ENCODE measurements at places on chromosomes 13 and 19. TPM values are rescaled to one million over a fixed set of nuclear protein-coding genes. Genes with fewer than 3 reads are reported as not detected.

DNA sequence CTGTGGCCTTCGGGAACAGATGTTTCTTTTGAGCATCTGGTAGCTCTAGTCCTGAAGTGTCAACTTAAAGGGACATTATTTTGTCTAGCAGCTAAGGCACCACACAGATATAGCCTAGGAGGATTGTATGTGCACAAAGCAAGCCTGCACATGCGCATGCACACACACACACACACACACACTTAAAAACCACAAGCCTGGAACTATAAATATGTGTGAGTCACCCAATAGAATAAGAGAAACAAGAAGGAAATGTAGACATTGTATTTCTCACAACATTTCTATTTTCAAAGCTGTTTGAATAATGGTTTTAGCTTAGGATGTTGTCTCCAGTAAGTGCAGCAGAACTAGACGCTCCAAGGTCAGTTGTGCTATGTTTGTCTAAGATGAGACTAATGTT is 516.5 kb downstream of the SUCLA2 start:
- H3K27ac ChIP-seq: no peak overlapping the region
- H3K36me3 ChIP-seq: no peaks in the 10 kb centered on the region
- H3K4me1 ChIP-seq: no peaks in the 10 kb centered on the region
- no peak for DNase-seq

GRCh38 chr19:40231544-40232424 is 5.3 kb upstream of the CCNP start:
- H3K4me1 ChIP-seq: peaks cover 9% of the 10 kb centered on the region
- no peak overlapping the region for H3K4me3 ChIP-seq
- peaks cover 9% of the 10 kb centered on the region for H3K36me3 ChIP-seq
- peaks cover 14% of the 10 kb centered on the region for H3K27me3 ChIP-seq

DNA sequence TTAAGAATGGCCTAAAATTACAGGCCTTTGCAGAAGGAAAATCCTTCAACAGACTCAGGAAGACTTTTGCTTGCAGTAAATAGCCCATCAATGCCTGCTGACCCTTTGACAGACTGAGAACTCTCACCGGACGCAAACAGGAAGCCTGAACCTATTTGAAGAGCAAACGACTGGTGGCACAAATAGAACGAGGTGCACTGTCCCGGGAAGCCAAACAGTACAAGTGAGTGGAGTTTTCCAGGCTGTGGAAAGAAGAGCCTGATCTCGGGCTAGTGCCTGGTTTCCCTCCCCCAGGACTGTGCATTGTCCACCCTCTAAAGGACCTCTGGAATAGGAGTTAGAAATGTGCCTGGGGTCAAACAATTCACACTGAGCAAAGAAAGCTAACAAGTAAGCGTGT is 165.5 kb downstream of the FGF14 start:
- peaks cover 3% of the 10 kb centered on the region for H3K4me1 ChIP-seq
- DNase-seq: no peak
- H3K27ac ChIP-seq: no peak overlapping the region
- H3K4me3 ChIP-seq: no peak overlapping the region
- peaks cover 2% of the 10 kb centered on the region for H3K27me3 ChIP-seq

DNA sequence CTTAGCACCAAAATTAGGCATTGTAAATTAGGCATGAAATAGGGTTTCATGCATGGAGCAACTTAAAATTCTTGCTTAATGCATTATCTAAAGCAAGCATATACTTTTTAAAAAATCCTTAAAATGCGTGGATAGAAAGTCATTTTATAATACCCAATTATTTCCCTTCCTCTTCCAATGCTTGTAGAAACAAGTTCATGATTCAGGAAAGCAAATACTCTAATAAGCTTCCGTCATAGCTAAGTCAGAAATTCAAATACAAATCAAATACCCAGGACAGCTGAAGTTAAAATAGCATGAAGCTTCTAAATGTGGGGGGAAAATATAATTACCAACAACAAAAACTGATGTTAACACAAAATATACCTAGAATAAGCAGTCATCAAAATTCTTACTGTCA is 89.1 kb downstream of the COL4A1 start:
- H3K27me3 ChIP-seq: peaks cover 13% of the 10 kb centered on the region
- no peak overlapping the region for H3K4me3 ChIP-seq
- no peaks in the 10 kb centered on the region for H3K36me3 ChIP-seq
- H3K27ac ChIP-seq: no peak overlapping the region

DNA sequence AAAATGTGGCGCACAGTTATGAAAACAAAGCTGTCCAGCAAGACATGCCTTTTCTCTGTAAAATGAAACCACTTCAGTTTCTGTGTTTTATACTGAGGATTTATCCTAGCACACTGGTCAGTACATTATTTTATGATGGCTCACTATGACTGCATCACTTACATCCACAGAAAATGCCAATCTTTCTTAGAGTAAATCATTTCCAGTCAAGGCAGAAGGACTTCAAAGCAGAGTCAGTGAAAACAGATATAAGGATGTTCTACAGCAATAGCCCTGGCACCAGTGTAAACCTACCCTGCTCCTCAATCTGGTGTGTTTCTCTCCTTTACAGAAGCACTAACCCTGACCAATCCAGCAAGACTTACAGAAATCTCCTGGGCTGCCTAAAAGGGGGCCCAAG is 473.5 kb downstream of the GPC6 start:
- no peaks in the 10 kb centered on the region for H3K4me1 ChIP-seq
- H3K27ac ChIP-seq: no peak overlapping the region
- DNase-seq: no peak
- H3K36me3 ChIP-seq: no peaks in the 10 kb centered on the region
- H3K4me3 ChIP-seq: no peak overlapping the region

- peaks cover 2% of the 10 kb centered on the region for H3K27me3 ChIP-seq
- peaks cover 13% of the 10 kb centered on the region for H3K4me1 ChIP-seq
- H3K36me3 ChIP-seq: peaks cover 6% of the 10 kb centered on the region
These were observed 4.5 kb downstream of the GNG8 start for GRCh38 chr19:46631481-46631880.

- no peak for DNase-seq
- H3K27ac ChIP-seq: no peak overlapping the region
- no peak overlapping the region for H3K4me3 ChIP-seq
- H3K27me3 ChIP-seq: no peaks in the 10 kb centered on the region
- peaks cover 8% of the 10 kb centered on the region for H3K4me1 ChIP-seq
These were observed 41.4 kb downstream of the MPHOSPH8 start for GRCh38 chr13:19674898-19675297.

Gene CAPS
- 3.3 TPM for total RNA-seq

Gene GJB6
- total RNA-seq: 1.7 TPM

Gene GDF15
- not detected for total RNA-seq

Measured in activated T-helper 2 cell treated with anti-CD3 and anti-CD28 coated beads, Interferon-gamma antibody, Interleukin-2, Interleukin-4, amounts not matched to agents 10 μg/mL and 5 μg/mL and 100 μg/mL, durations not matched to agents 14 hours and 24 hours and 36 hours (primary cell).